ENCODE measurements at places on chromosomes 6 and 20.
A peak's percentile ranks its signal among the peaks of the same experiment; 100 is the strongest.

DNA sequence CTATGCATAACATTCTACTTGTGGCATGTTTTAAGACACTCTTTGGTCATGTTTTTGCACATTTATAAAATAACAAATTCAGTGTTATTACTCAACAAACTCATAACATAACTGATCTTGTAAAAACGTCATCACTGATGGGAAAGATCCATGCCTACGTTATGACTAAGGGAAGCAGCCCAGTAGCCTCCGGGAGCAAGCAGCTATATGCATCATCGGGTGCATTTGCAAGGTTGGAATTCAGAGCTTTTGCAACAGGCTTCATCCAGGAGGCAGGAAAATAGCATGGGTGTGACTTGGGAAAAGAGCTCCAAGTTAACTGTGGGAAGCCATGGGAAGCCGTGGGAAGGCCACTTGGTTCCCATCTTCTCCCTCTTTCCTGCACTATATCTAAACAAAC, 271.6 kb upstream of the SGK1 start:
- no peaks in the 10 kb centered on the region for H3K36me3 ChIP-seq
- no peak overlapping the region for H3K27ac ChIP-seq
- H3K27me3 ChIP-seq: no peaks in the 10 kb centered on the region
- H3K4me3 ChIP-seq: no peak overlapping the region
- peaks cover 10% of the 10 kb centered on the region for H3K4me1 ChIP-seq

DNA sequence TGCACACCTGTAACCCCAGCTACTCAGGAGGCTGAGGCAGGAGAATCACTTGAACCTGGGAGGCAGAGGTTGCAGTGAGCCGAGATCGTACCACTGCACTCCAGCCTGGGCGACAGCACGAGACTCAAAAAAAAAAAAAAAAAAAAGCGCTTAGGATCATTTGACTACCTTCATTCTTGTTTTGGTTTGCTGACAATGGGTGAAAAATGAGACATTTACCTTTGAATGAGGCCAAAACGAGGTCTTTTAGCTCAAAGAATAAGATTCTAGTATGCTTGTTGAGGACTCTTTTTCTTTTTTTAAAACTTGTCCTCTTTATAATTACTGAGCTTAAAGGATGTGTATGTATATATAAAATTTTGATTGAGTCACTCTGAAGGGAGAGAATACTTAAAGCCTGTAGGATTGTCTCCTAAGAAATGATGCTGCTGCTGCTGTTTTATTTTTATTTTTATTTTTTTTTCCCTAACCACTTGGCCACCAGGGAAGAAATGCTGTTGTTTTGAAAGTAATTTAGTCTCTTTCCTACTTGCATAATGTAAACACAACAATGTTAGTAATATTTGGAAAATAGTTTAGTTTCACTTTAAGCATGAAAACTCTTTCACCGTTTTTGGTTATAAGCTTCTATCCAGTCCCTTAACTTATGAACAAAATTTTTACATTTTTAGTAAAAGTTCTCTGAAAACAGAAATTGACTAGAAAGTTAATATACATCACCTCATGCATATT, 7.9 kb downstream of the UBR2 start:
- no peak for DNase-seq
- H3K36me3 ChIP-seq: peaks cover 40% of the 10 kb centered on the region
- H3K4me3 ChIP-seq: no peak overlapping the region
- peaks cover 13% of the 10 kb centered on the region for H3K4me1 ChIP-seq

DNA sequence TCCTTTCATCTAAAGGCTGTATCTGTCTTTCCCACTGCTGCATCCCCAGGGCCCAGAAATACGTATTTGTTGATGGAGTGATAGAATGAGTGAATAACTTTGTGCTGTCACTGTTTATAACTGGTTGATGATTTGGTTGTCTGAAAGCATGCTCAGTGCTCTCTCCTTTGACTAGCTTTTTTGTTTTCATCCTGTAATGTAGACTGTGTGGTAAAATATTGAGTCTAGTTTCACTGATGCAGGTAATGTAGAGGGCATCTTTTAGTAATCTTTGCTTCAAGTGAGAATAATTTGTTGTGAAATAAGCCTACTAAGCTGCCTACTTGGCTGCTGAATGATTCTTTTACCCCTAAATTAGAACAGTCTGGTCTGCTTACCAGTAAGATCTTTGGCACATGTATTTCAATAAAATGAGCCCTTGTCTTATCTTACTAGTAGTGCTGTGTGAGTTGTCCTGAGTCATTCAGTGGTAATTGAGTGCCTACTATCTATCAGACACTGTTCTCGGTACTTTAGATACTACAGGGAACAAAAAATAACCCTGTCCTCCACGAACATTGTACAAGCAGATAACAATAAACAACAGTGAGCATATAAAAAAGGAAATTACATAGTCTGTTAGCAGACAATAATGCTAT, 39.9 kb downstream of the MAPK14 start:
- H3K27ac ChIP-seq: peak overlapping the region; percentile 23
- H3K36me3 ChIP-seq: peaks cover 10% of the 10 kb centered on the region
- H3K27me3 ChIP-seq: no peaks in the 10 kb centered on the region
- peaks cover 15% of the 10 kb centered on the region for H3K4me1 ChIP-seq
- DNase-seq: no peak

DNA sequence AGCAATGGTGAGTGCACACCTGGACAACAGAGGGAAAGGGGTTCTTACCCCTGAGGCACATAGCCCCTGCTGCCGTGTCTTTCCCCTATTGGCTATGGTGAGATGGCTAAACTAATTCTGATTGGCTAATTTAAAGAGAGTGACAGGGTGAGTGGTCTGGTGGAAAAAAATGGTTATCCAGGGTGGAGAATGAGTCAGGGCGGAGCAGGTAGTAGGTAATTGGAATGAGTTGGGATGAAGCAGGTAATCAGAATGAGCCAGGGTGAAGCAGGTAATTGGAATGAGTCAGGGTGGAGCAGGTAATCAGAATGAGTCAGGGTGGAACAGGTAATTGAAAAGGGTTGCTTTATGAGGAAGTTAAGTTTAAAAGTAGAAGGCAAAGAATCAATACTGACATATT, 200.3 kb downstream of the EYA4 start:
- DNase-seq: no peak
- H3K27me3 ChIP-seq: peaks cover 14% of the 10 kb centered on the region
- H3K4me1 ChIP-seq: no peaks in the 10 kb centered on the region
- H3K27ac ChIP-seq: no peak overlapping the region
- no peak overlapping the region for H3K4me3 ChIP-seq
- no peaks in the 10 kb centered on the region for H3K36me3 ChIP-seq

- H3K27ac ChIP-seq: no peak overlapping the region
- peaks cover 6% of the 10 kb centered on the region for H3K27me3 ChIP-seq
- H3K4me1 ChIP-seq: peaks cover 12% of the 10 kb centered on the region
- DNase-seq: no peak
- no peak overlapping the region for H3K4me3 ChIP-seq
Observed at GRCh38 chr20:3842348-3842930, 4.2 kb upstream of the MAVS start.

DNA sequence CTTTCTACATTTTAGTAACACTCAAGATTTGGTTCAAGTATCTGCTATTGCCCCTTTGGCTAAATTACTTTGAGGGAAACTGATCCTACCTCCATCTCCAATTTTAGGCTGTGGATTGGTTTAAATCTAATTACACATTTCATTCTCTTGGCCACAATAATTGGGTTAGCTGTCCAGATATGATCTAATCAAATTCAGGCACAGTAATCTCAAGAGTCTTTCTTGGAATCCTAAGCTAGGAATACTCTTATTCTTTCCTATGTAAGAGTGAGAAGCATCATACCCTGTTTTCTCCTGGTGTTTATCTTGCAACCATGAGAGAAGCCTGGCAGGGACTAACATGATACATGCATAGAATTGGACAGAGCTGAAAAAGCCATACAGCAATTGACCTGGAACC, 300.4 kb upstream of the MARCKS start:
- H3K27ac ChIP-seq: no peak overlapping the region
- H3K4me3 ChIP-seq: no peak overlapping the region
- H3K36me3 ChIP-seq: no peaks in the 10 kb centered on the region
- peaks cover 4% of the 10 kb centered on the region for H3K27me3 ChIP-seq

DNA sequence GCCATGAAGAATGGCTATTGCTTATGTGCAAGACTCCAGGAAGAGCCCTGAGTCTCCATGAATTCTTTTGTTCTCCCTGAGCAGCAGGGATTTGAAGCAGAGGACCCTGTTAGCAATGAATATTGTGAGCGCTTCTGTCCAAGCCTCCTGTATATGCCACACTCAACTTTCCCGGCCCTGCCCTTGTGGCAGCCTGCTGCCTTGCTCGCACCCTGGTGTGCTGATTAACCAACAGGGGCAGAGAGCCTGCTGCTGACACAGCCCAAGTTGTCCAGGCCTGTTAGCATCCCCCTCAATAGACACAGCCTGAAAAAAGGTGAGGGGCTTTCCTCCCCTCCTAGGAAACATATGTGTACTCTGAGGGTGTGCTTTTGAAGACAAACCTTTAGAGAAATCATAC, 131.4 kb downstream of the BMP2 start:
- H3K27ac ChIP-seq: no peak overlapping the region
- no peaks in the 10 kb centered on the region for H3K36me3 ChIP-seq

- peaks cover 41% of the 10 kb centered on the region for H3K4me1 ChIP-seq
- H3K27ac ChIP-seq: no peak overlapping the region
- peak overlapping the region; percentile 90 for H3K4me3 ChIP-seq
Observed at GRCh38 chr6:26173836-26174145, 86.6 kb downstream of the HFE start.

DNA sequence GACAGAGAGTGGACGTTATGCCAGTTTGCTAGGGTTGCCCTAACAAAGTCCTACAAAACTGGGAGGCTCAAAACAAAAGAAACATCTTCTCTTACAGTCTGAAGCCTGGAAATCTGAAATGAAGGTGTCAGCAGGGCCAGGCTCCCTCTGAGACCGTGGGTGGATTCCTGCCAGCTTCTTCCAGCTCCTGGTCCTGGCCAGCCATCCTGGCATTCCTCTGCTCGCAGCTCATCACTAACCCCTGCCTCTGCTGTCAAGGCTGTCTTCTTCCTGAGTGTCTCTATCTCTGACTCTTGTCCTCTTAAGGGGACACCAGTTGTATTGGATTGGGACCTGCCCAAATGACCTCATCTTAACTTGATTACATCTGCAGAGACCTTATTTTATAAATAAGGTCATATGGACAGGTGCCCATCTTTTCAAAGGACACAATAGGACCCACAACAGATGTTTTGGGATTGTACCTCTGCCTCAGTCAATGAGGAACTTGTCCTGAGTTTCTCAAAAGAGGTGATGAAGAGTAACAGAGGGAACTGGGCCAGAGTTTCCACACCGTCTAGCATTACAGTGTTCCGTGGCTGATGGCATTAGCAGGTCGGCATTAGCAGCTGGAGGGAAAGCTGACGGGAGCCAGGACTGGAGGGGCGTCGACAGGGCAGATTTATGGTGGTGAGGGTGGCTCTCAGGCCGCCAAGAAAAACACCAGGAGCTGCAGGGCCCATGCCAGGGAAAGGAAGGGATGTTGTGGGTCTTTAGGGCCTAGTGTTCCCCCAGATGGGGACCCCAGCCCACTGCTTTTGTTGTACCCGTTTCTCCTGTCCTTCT, 157.3 kb downstream of the TBXT start:
- H3K27ac ChIP-seq: no peak overlapping the region
- H3K36me3 ChIP-seq: no peaks in the 10 kb centered on the region
- DNase-seq: peak; percentile 55
- H3K27me3 ChIP-seq: peaks cover 87% of the 10 kb centered on the region
- peaks cover 56% of the 10 kb centered on the region for H3K4me1 ChIP-seq
- no peak overlapping the region for H3K4me3 ChIP-seq

- peaks cover 54% of the 10 kb centered on the region for H3K36me3 ChIP-seq
- H3K4me1 ChIP-seq: no peaks in the 10 kb centered on the region
- H3K27me3 ChIP-seq: no peaks in the 10 kb centered on the region
- H3K27ac ChIP-seq: no peak overlapping the region
- H3K4me3 ChIP-seq: no peak overlapping the region
Observed at GRCh38 chr20:58256842-58257241, 28.4 kb upstream of the ANKRD60 start.

GRCh38 chr6:27370391-27370790, 18.2 kb upstream of the ZNF391 start:
- DNase-seq: no peak
- H3K4me3 ChIP-seq: no peak overlapping the region
- no peak overlapping the region for H3K27ac ChIP-seq
- H3K4me1 ChIP-seq: peaks cover 15% of the 10 kb centered on the region
- peaks cover 10% of the 10 kb centered on the region for H3K27me3 ChIP-seq

DNA sequence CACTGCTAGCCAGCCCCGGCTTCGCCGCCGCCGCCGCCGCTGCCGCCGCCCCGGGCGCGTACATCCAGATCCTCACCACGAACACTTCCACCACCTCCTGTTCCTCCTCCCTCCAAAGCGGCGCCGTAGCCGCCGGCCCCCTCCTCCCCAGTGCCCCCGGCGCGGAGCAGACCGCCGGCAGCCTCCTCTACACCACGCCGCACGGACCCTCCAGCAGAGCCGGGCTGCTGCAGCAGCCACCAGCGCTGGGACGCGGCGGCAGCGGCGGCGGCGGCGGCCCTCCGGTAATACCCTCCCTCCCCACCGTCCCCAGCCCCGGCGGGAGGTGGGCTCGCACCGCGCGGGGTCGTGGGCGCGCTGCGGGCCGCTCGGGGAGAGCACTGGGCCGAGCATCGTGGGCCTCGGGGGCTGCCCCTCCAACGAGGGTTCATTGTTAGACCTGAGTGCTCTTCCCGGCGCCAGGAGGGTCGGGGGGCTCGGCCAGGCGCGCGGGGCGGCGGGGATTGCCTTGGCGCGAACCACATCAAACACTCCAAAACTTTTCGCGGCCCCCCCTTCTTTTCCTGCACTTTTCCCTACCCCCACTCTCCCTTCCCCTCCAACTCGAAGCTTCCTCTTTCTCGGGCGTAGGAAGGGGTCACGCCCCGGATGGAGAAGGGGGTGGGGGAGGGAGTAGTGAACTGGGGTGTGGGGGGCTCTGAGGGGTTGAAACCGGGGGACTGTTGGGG, 827 bp downstream of the E2F3 start:
- peak overlapping the region; percentile 100 for H3K27ac ChIP-seq
- H3K4me3 ChIP-seq: peak overlapping the region; percentile 96
- DNase-seq: peak; percentile 67
- H3K36me3 ChIP-seq: peaks cover 26% of the 10 kb centered on the region
- H3K27me3 ChIP-seq: peaks cover 11% of the 10 kb centered on the region
- peaks cover 28% of the 10 kb centered on the region for H3K4me1 ChIP-seq

- H3K36me3 ChIP-seq: no peaks in the 10 kb centered on the region
- H3K4me3 ChIP-seq: no peak overlapping the region
- DNase-seq: no peak
- no peaks in the 10 kb centered on the region for H3K4me1 ChIP-seq
- no peak overlapping the region for H3K27ac ChIP-seq
- no peaks in the 10 kb centered on the region for H3K27me3 ChIP-seq
Observed at GRCh38 chr6:140670021-140670420, 1295.6 kb upstream of the CITED2 start.

DNA sequence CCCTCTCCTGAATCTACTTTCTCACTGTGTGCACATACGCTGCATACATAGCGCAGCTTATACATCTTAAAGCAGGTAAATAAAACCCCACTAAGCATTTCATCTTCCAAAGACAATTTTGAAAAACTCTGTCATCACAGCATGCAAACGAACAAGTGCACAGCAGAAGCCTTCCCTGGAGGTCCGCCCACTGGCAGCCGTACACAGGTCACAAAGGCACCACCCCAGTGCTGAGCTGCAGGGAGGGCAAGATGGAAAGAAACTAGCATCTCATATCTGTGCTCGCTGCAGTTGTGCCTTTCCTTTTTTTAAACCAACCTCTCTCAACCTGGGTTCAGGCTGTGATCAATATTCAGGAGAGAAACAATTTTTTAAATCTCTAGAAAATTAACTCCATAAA, 73.3 kb downstream of the HUS1B start:
- no peak overlapping the region for H3K27ac ChIP-seq
- H3K4me1 ChIP-seq: peaks cover 10% of the 10 kb centered on the region
- H3K36me3 ChIP-seq: no peaks in the 10 kb centered on the region
- H3K4me3 ChIP-seq: no peak overlapping the region
- H3K27me3 ChIP-seq: peaks cover 7% of the 10 kb centered on the region

- H3K27ac ChIP-seq: no peak overlapping the region
- H3K4me1 ChIP-seq: peaks cover 24% of the 10 kb centered on the region
- no peak overlapping the region for H3K4me3 ChIP-seq
- DNase-seq: no peak
Observed at GRCh38 chr6:12472601-12473038, 182.5 kb downstream of the EDN1 start.

Data from nephron progenitor cell (in vitro differentiated cells).